ENCODE measurements at places on chromosomes 3 and 15.

- no peak for DNase-seq
Observed at GRCh38 chr3:10494180-10494579, 11.2 kb downstream of the ATP2B2 start.

GRCh38 chr3:12977117-12977808 is 96.0 kb downstream of the IQSEC1 start:
- DNase-seq = no peak

- DNase-seq = no peak
Observed at GRCh38 chr3:69505770-69506407, 120.0 kb upstream of the FRMD4B start.

- no peak for DNase-seq
Observed at GRCh38 chr3:60514085-60514649, 737.1 kb downstream of the FHIT start.

DNA sequence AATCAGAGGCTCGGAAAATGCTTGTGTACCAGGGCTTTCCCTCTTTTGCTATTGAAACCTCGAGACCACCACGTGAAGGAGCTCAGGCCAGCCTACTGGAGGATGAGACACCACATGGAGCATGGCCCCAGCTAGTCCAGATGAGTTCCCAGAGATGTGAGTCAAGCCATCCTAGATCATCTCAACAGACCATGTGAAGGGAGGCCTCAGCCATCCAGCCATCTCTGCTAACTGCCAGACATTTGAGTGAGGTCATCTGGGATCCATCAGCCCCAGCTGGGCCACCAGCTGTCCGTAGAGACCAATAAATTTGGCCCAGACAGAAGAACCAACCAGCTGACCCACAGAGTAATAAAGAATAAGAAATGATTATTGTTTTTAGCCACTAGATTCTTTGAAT is 62.8 kb upstream of the PROK2 start:
- no peak for DNase-seq

DNA sequence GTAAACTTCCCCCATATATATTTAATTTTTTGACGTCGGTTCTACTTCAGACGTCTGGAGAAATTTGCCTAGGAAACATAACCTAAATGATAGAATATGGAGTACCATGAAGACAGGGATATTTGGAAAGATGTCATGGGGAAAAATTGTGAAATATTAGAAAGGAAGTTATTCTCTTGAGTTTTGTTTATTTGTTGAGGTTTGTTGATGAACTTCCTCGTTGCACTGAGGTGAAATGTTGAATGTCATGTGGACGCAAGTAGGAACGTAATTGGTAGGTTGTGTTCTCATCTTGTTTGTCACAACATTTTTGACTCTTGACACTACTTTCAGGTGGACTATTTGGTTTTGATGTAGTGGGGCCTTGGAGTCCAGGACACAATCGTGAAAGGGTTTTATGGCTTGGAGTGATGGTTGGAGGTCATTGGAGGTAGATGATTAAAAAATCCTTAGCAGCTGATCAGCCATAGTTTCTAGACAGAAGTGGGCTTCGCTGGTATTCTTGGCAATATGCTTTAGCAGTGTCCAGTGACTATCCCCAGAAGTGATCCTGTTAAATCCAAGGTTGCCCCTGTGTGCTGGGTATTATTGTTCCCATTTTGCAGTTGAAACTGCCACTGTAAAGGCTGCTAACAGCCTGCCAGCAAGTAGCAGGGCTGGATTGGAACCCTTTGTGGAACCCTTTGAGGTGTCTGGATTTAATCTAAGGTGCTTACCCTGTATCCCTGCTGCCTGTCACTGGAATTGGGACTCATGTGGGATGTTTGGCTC is 1.5 kb downstream of the ABHD5 start:
- DNase-seq = no peak

DNA sequence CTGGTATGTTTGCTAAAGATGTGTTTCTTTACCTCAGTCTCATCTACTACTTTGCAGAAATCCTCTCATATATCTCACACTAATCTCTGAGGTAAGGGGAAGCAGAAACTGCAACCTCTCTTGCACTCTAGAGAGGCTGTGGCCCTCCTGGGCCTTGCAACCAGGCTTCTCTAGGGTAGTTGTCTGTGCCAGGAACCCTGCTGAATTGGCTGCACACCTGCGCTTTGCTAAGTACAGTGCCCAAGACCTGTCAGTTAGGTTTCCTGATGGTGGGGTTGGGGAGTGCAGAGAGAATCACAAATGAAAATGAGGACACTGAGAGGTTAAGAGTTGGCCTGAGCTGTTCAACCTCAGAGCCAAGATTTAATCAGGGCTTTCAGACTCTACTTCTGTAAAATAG is 117.2 kb upstream of the PLXNA1 start:
- DNase-seq = no peak

DNA sequence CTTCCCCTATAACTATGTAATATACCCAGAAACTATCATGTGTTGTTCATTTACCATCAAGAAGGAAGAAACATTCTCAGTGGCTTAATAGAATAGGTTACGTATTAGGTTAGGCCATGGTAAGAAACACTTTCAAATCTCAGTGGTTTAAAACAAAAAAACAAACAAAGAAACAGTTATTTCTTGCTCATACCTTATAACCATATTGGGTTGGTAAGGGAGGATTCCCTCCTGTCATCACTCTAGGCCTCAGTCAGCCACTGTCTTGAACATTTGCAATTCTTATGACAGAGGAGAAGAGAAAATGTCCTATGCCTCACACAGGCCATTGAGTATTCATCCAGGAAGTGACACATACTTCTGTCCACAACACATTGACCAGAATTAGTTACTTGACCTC is 727.7 kb upstream of the NECTIN3 start:
- no peak for DNase-seq

GRCh38 chr15:80597076-80597475 is 98.0 kb upstream of the ABHD17C start:
- no peak for DNase-seq

- DNase-seq = no peak
Observed at GRCh38 chr3:111215481-111215880, 143.9 kb downstream of the NECTIN3 start.

GRCh38 chr3:195715134-195715533 is 5.6 kb upstream of the MUC20 start:
- no peak for DNase-seq

DNA sequence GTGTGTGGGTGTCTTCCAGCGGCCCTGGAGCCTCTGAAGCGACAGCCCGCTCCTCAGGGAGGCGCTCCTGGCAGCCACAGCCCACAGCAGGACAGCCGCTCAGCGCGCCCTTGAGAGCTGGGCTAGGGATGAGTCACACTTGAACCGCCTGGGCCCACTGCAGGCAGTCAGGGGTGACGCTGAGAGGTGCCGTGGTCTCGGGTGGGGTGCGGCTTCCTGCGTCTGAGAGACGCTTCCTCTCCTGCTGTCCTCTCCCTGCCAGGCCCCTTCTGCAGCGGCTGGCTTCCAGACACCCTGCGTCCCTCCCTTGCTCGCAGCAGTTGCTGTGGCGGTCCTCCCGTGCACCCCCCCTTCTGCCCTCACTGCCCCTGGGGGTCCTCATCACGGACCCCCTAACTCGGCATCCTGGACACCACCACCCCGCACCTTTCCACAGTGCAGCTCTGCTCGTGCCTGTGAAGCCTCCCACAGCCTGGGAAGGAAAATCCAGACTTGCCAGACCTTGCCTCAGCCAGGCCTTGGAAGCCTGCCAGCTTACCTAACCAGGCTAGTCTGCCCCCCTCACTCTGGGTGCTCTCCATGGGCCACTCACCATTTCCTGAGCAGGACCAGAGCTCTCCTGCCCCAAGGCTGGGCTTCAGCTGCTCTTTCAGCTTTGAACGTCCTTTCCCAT is 1.1 kb upstream of the SPTBN5 start:
- peak; percentile 81 for DNase-seq

- DNase-seq = no peak
Observed at GRCh38 chr3:176296066-176296597, 901.1 kb downstream of the TBL1XR1 start.

DNA sequence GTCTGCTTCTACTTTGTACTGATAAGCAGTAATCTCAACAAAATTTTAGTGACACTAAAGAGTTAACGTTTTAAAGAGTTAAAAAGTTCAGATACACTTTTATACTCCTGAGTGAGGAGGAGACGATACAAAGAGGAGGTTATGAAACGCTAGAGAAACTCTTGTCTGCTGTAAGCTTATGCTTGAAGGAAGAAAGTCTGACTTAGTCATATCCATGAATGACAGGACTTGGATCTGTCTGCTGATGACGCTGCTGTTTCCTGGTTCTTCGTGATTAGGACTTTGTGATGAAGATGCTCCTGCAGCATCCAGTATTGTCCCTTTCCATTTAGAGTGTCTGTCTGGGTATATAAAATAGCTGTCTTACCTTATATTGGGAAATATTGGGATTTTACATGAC is 15.8 kb downstream of the TCF12 start:
- no peak for DNase-seq

GRCh38 chr3:30332196-30333021 is 274.0 kb upstream of the TGFBR2 start:
- DNase-seq = peak; percentile 12

GRCh38 chr3:74127256-74127655 is 487.2 kb downstream of the CNTN3 start:
- DNase-seq = no peak

GRCh38 chr3:9247361-9247940 is 2.0 kb downstream of the SRGAP3 start:
- DNase-seq = no peak

- no peak for DNase-seq
Observed at GRCh38 chr3:183252973-183253527, at the start of gene B3GNT5. B3GNT5 (plus strand) TSS chr3:183253253; CDS start chr3:183269799, 16,546 bp downstream.

- DNase-seq = no peak
Observed at GRCh38 chr3:89261673-89262072, 154.3 kb downstream of the EPHA3 start.

DNA sequence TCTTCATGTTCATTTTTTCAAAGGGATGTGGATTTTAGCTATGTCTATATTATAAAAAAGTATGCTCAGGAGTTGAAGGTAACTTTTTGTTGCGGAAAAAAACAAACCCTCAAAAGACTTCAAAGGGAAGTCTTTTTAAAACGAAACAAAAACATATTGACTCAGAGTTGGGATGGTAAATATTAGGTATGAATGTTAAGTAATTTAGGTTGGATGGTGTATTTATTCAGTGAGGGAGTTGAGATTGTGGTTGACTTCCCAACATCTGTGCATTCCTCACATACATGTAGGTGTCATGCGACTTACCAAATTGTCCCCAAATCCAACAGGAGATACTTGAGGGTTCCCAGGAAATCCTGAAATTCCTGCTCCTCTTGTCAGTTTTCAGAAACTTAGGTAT is 32.7 kb upstream of the PLSCR5 start:
- DNase-seq = no peak

DNA sequence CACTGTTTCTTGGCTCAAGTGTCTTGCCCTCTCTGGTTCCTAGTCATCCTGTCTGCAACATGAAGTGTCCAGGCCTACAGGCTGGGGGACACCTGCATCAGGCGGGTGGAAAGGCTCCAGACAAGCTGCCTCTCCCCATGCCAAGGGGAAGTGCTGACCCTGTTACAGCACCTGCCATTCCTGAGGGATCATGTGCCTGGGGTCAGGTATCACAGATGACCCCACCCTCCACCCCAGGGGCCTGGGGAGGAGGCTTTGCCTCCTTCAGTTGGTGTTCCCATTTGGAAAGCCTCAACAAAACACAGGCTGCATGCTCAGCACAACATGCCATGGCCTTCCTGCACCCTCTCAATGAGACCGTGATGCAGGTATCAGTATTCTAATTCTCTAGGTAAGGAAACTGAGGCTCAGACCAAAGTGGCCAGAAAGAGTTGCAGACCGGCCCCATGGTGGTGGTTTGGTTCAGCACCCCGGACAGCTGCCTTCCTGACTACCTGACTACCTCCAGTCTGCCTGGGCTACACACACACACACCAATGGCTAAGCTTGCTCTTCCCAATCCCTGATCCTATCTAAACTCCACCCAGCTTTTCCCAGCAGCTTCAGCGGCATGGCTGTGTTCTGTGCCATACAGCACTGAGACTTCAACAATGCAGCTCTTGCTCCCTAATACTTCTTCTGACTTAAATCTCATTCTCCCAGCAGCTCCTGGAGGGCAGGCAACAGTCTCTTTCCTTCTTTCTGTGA is 69.7 kb upstream of the LINGO1 start:
- no peak for DNase-seq

DNA sequence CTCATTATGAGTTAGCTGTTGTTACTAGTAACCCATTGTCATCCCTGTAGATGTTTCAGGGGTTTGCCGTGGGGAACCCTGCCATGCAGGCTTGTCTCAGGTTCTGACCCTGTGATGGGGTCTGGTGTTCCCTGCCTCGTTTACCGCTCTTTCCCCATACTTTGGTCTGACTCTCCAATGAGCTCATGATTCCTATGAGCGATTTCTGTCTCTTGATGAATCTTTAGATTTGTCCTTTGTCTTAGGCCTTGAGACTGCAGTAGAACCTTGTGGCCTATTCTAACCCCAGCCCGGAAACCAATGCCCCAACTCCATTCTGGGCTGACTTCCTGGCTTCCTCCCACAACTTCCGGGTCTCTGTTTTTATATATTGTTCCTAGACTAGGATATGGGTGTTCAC is 11.3 kb upstream of the IQGAP1 start:
- DNase-seq = no peak

GRCh38 chr15:28265334-28266019 is 56.5 kb downstream of the HERC2 start:
- DNase-seq = no peak

GRCh38 chr3:21898316-21898715 is 147.3 kb upstream of the ZNF385D start:
- no peak for DNase-seq

GRCh38 chr15:25060996-25061620 is 106.3 kb downstream of the SNRPN start:
- no peak for DNase-seq

- no peak for DNase-seq
Observed at GRCh38 chr15:65106011-65106590, 8.9 kb downstream of the UBAP1L start.

DNA sequence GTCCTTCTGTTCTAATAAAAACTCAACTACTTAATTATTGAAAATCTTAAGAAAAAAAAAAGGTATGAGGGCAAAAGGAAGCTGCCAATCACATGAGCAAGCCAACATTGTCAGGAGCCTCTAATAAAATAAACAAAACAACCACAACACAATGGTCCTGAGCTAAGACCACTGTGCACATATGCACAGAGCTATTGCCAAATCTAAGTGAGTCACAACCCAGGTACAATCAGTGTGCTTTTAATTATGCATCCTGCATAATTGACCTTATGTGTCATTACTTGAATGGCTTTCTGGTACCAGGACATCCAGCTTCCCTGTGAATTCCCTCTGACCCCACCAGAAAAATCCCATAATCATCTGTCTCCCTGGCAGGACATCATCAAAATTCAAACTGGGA is 639.8 kb downstream of the MAGI1 start:
- DNase-seq = no peak

- DNase-seq = no peak
Observed at GRCh38 chr3:4476496-4476895, 9.4 kb upstream of the SUMF1 start.

DNA sequence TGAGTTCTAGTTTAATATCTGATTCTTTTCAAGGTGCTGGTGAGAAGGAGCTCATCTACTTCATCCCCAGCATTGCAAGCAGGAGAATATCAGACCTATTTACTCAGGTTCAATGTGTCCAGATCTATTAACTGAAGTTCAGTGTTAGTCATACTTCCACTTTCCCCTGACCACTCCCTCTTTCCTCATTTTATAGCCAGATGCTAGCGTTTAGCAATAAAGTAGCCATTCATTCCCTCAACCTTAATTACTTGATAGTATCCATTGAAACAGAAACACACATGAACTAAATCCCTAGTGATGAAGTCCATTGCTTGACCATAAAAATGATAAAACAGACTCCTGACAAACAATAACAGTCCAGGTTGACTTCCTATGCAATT is 60.0 kb downstream of the RPL22L1 start:
- no peak for DNase-seq
